ENCODE measurements at places on chromosomes 4 and X.

- no peak for DNase-seq
Measured at GRCh38 chrX:10043386-10043785, 76.2 kb downstream of the CLDN34 start.

DNA sequence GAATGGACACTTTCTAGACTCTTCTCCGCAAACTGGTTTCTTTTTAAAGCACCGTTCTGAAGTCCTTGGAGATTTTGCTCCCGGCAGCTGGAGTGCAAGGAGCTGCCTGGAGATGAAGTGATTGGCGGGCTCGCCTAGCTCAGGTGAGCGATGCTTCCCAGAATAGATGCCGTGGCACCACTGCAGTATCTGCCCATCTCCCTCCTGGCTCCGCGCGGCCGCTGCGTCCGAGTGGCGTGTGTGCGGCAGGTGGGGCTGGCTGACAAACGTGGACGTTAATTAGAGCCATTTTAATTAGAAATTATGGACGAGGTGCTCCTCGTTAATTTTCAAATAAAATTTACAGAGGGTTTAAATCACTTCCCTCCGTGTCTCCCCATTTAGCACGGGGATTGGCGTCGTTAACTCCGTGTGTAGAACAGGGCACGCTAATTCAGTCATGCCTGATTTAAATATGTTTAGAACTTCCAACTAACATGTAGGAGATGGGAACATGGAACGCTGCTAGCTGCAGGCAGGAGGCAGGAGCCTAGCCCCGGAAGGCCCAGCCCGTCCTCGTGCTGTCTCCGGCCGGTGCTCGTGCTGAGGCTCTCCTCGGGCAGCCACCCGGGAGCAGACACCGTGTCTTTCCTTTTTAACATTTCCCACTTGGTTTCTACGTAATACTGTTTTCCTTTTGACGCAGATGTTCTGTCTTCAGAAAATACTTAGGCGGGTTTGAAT, 11.6 kb downstream of the UVSSA start:
- no peak for DNase-seq

DNA sequence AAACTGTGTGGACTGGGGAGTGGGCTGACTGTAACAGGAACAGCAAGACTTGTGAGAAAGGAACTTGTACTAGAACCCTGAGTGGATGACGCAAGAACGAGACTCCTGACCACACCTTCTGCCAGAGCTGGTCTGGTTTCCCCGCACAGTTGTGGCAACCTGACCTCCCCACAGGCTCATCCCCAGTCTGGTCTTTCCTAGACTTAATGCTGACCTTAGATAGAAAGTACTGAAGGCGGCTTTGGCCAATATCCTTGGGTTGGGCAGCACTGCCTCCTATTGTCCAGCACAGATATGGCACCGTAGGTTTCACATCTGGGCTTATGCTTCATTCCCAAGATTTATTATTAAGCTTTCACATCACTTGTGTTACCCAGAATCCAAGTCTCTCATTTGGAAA, 137.8 kb upstream of the FRG1 start:
- no peak for DNase-seq

DNA sequence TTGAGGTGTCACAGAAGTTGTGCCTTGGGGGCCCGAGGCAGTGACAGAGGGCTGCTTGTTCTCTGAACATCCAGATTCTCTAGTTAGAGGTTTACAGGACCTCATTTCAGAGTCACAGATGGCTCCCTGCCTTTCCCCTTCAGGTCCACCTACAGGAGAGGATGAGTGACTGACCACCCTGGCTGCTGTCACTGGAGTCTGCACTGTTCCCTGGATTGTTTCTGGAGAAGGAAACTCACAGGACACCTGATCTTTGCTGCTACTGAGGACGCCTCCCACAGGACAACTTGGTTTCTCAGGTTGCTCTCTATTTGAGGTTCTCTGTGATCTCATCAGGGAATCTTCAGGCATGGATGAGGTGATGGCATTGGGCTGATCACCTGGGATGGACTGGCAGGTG, 58.3 kb downstream of the GPRIN3 start:
- DNase-seq, result no peak

DNA sequence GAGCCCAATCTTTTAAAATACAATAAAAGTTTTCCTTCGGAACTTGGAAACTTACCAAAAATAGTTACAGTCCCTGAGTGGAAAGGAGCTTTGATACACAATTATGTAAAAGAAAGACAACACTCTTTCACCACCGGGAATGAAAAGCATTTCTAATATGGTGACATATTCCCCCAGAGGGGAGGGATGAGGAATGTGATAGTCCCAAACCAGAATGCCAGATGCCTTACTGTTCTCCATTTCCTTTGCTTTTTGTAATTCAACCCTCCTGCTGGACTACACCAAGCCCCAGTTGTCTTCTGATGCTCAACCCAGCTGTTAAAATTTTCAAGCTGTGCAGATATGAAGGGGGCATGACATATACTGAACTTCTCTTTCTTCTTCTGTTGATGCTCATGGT, 4.1 kb downstream of the PRIMPOL start:
- peak; percentile 41 for DNase-seq

DNA sequence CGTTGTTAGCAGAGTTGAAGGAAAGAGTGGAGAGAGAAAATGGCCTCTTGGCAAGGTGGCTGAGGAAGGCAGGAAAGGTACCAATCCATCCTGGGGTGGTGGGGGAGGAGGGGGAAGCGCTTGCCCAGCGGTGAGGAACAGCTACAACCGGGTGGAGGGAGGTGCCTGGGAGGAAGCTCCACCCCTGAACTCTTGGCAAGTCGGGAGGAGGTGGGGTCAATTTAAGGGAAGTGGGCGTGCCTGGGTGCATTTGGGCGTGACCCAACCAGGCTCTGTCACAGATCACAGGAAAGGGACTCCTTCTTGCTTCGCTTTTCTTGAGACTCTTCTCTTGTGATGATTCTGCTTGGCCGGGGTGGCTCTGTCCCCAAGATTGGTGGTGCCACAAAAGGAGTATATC, 41.7 kb downstream of the BCORL1 start:
- DNase-seq, result peak; percentile 41

DNA sequence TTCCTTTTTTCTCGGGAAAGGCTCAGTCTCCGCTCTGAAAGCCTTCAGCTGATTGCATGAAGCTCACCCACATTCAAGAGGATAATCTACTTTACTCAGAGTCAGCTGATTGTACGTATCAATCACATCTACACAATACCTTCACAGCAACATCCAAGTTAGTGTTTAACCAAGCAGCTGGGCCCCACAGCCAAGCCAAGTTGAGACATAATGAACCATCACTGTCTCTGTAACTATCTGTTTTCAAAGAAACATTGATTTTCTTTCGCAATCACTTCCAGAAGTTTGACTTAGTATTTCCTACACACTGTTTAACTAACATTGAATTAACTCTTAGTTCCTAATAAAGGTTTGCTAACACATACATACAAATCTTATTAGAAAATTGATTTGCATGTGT, 40.3 kb downstream of the RWDD4 start:
- no peak for DNase-seq

DNA sequence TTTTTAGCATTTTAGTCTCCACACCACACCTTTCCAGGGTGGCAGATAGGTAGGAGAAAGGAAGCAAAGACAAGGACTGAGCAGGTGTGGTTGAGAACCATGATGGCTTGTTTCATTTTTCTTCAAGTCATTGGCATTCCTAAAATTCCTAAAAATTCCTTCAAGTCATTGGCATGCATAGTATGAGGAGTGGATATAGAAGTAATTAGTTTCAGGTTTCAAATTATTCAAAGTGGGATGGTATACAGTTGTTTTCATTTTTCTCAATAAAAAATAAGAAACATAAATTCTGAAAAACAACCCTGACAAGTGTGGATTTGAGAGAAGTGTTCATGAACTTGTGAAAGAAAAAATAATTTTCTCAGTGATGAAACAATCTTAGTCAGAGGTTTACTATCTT, 22.3 kb upstream of the HERC3 start:
- no peak for DNase-seq

- no peak for DNase-seq
Measured at GRCh38 chr4:61036071-61036684, 163.9 kb upstream of the ADGRL3 start.

DNA sequence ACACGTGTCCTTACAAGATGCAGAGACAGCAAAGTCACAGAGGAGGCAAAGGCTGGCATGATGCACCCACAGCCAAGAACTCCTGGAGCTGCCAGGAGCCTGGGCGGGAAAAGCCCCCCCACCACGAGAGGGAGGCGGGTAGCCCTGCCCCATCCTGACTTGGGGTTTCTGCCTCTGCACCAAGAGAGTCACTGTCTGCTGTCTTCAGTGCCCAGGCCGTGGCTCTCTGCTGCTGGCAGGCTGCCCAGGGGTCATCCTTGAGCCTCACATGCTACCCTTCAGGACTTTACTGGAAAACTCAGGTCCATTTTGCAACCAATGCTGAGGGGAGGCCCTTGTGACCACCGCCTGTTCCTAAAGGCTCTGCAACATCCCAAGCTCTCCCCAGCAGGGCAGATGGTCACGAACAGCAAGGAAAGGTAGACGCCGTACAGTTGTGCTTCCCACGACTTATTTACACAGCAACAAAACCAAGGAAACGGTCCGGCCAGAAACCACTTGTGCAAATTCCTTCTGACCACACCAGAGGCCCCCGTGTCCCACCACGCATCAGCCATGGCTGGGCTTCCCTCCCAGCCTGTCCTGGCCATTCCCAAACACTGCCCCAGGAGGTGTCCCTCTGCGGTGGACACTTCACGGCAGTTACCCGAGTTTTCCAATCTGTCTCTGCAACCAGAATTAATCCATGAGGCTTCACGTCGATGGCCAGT, 56.9 kb downstream of the ACOX3 start:
- peak; percentile 18 for DNase-seq

DNA sequence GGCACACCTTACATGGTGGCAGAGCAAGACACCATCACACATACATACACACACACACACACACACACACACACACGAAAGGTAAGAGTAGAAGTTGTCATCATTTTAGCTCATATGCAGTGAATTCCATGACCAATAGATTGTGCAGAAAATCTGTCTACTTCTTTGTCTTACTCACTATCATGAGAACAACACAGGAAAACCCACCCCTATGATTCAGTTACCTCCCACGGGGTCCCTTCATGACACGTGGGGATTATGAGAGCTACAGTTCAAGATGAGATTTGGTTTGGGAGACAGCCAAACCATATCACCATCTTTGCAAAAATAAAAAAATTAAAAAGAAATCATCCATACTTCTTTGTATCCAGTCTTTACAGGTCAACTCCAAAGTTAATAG, 221.1 kb downstream of the BMPR1B start:
- DNase-seq, result peak; percentile 84

DNA sequence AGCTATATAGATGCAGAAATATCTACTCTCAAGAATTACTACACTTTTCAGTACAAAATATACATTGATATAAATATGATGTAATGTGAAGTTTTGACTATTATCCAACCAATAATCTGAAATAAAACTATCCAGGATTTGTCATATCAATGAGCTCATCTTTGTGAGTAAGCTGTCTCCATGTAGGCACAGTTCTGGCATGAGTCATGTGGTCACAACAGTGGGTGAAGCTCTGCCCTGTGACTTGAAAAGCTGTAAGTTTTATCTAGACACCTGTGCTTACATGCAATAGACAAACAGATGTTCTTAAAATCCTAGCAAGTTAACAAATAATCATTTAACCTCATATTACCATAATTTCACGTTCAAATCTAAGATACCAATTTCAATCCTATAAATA, 192.7 kb downstream of the GABRG1 start:
- no peak for DNase-seq

DNA sequence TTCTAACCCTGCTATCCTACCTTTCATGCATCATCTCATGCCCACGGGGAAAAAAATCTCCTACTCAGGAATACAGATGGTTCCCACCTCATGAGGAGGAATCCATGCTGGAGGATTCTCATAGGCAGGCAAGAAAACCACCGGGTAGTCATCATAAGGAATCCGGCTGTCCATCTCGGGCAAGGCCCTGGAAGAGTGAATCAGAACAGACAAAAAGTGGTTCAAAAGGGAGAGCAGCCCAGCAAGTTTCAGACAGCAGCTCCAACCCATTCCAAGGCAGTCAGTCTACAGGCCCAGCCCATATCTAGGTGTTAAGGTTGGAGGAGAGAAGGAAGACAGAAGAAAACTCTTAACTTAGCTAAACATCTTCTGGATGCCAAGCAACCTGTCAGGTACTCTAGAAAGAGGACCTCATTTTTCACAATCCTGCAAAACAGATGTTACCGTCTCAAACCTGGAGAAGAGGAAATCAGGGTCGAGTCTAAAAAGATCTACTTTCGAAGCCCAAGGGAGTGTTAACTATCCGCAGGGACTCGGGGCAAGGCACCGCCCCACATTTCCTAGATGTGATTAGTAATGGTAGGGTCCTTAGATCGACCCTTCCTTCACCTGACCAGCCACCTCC, 447 bp downstream of the PDZD11 start:
- DNase-seq, result no peak

GRCh38 chr4:55359397-55359916, 13.4 kb downstream of the SRD5A3 start:
- DNase-seq, result no peak

GRCh38 chrX:114611018-114611619, 27.2 kb downstream of the HTR2C start:
- peak; percentile 17 for DNase-seq

- DNase-seq, result no peak
Measured at GRCh38 chr4:158895797-158896576, 127.2 kb downstream of the FNIP2 start.

DNA sequence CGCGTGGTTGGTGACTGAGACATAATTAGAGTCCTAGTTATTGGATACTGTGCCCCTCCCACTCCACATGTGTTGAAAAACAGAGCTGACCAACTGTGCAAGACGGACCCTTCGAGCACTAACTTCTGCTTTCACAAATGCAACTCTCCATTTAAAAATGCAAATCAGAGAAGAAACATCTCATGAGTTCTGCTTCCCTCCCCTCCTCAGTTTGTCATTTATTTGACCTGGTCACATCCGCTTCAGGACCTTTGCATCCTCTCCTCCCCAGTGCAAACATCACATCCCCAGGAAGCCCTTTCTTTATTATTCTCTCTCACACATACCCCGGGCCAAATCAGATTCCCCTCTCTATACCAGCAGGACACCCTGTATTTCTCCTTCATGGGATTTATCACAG, 38.1 kb upstream of the NOCT start:
- DNase-seq, result no peak

DNA sequence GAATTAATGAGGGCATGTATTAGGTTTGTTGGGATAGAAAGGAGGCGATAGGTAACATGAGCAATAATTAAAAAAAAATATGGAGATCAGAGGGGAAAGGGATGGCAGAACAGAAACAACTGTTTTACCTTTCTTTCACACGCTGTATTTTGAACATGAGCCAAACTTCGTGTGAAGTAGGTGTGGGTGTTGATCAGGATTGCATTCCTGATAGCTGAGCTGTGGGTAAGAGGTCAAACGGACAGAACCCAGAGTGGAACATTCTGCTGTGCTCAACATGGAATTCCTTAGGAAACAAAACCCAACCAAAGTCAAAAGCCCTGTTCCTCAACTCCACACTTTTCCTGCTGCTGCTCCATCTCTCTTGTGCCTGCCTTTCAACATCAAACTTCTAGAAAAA, 162.5 kb upstream of the CASK start:
- DNase-seq, result no peak

GRCh38 chr4:8540586-8540985, 39.6 kb upstream of the GPR78 start:
- no peak for DNase-seq
